ENCODE measurements at places on chromosomes 7 and 10.

GRCh38 chr10:132878091-132878729 is 64.2 kb downstream of the CFAP46 start:
- no peaks in the 10 kb centered on the region for H3K27me3 ChIP-seq
- no peak overlapping the region for H3K4me3 ChIP-seq
- no peaks in the 10 kb centered on the region for H3K4me1 ChIP-seq
- H3K36me3 ChIP-seq, result no peaks in the 10 kb centered on the region
- no peak overlapping the region for H3K27ac ChIP-seq

DNA sequence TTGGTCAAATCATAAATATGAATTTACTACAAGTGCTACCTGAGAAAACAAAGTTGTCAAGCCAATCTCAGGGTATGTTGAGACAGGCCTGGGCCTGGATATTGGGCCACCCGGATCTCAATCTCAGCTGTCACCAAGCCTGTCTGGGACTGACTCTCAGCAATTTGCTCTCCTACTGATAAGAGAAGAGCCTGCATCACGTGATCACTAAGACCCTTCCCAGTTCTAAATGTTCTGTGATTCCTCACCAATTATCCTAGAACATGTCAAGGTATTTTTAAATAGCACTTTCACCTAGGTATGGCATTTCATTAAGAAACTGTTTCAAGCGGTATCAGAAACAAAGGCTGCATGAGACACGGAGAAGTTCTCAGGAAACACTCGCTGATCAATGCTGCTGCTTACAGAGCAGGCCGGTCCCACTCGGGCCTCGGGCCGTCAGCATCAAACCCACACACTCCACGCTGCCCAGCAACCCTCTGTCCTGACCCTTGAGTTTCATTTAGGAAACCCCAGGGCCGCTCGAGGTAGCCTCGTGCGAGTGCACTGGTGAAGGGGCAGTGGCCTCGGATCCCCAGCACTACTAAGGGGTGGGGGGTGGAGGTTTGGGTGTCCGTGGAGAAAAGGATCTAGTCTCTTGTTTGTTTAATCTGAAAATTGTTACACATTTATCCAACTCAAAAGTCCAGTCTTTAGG is 4.1 kb downstream of the KLF6 start:
- peak overlapping the region; percentile 94 for H3K4me3 ChIP-seq
- peaks cover 51% of the 10 kb centered on the region for H3K36me3 ChIP-seq
- peaks cover 53% of the 10 kb centered on the region for H3K4me1 ChIP-seq
- no peaks in the 10 kb centered on the region for H3K27me3 ChIP-seq
- no peak for DNase-seq

GRCh38 chr7:155534691-155535090 is 11.7 kb downstream of the CNPY1 start:
- H3K27me3 ChIP-seq, result peaks cover 30% of the 10 kb centered on the region
- peaks cover 13% of the 10 kb centered on the region for H3K4me1 ChIP-seq
- DNase-seq, result no peak
- H3K27ac ChIP-seq, result no peak overlapping the region
- no peaks in the 10 kb centered on the region for H3K36me3 ChIP-seq

GRCh38 chr10:36110097-36110496 is 468.0 kb upstream of the FZD8 start:
- no peak overlapping the region for H3K27ac ChIP-seq
- DNase-seq, result no peak
- H3K4me3 ChIP-seq, result no peak overlapping the region
- H3K36me3 ChIP-seq, result no peaks in the 10 kb centered on the region
- no peaks in the 10 kb centered on the region for H3K27me3 ChIP-seq
- no peaks in the 10 kb centered on the region for H3K4me1 ChIP-seq

DNA sequence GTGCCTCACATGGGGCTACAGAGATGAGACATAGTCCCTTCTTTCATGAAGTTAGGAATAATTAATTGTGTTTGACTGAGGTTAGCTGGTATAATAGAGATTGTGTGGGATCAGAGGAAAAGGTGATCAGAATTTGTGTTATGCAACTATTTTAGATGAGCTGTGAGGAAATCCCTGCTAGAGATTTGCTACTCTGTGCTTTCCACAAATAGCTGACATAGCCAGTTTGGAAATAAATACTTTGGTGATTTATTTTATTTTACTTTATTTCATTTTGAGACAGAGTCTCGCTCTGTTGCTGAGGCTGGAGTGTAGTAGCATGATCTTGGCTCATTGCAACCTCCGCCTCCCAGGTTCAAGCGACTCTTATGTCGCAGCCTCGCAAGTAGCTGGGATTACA is 32.3 kb downstream of the ST7 start:
- H3K36me3 ChIP-seq, result no peaks in the 10 kb centered on the region
- no peak for DNase-seq
- H3K27ac ChIP-seq, result no peak overlapping the region
- H3K4me3 ChIP-seq, result no peak overlapping the region
- H3K27me3 ChIP-seq, result no peaks in the 10 kb centered on the region
- no peaks in the 10 kb centered on the region for H3K4me1 ChIP-seq

Data from effector memory CD4-positive, alpha-beta T cell (primary cell).